ENCODE measurements at places on chromosomes 16 and 17.

DNA sequence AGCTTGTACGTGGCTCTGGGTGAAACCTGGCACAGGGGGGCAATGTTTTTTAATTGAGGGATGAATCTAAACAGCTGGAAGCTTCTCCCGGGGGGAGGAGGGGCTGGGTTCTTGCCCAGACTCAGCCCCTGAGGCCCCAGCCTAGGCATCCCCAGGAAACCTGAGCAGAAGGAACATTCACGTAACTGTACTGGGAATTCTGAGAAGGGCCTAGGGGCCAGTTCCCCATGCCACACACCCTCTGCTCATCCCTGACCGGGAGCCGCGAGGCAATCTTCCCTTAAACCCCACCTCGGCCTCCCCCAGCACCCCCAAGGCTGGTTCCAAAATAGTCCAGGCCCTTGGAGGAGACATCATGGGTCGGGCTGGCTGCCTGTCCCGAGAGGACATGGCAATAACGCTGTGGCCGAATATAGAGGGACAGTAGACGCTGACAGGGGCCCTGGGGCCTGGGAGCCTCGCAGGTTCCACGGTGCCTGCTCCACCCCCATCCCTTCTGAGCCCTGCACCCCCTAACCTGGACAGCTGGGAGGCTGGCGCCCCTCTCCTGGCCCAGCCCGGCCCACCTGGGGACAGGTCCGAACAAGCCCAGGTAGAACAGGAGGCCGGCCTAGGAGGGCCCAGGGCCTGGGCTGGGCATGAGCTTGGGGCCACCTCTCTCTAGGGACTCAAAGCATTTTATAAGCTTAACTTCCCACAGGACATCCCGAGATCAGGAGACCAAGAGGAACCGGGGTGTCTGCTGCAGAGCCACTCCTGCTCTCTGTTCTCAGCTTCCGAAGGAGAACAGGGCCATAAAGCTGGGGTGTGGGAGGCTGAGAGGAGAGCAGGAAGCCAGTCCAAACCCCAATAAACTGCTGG is 83.2 kb upstream of the TOB1 start:
- no peak for DNase-seq

DNA sequence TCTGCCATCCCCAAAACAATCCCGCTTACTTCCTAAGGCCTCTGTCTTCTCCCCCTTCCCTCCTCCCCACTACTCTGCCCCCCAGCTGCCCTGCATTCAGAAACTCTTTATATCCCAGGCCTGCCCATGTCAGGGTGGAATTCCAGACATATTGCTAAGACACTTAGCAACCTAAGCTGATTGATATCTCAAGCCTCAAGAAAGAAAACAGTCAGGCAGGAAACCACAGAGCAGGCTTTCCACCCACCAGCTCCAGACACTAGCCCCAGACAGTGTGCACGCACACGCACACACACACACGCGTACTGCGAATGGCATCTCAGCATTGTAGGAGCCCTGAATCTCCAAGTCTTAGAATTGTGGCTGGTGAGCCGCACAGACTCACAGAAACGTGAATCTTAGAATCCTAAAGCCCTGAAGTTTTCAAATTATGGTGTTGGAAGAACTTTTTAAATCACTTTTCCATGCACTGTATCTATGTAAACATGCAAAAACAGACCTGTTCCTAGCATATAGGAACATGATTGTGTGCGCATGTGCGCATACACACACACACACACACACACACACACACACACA is 8.8 kb upstream of the LPCAT2 start:
- no peak for DNase-seq

- DNase-seq: no peak
Observed at GRCh38 chr16:89048090-89048725, 45.4 kb upstream of the ACSF3 start.

DNA sequence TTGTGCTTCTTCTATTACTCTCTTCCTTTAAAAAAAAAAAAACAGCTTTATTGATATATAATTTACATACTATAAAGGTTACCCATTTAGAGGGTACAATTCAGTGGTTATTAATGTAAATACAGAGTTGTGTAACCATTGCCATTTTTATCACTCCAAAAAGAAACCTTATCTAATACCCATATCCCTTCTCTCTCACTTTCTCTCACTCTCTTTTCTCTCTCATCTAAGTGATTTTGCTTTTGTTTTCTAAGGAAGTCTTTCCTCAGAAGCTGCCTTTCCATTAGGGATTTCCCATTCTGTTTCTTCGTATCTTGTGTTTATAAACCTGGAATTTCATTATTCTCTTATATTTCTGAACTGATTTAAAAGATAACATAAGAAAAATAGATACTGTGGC is 55.5 kb downstream of the NFAT5 start:
- DNase-seq: no peak

- DNase-seq: no peak
Observed at GRCh38 chr16:68995011-68995504, 110.4 kb upstream of the HAS3 start.

GRCh38 chr16:56057151-56057550 is 134.1 kb upstream of the GNAO1 start:
- DNase-seq: no peak

GRCh38 chr16:8931859-8932258 is 31.8 kb downstream of the USP7 start:
- no peak for DNase-seq

- no peak for DNase-seq
Observed at GRCh38 chr17:30103921-30104320, 12.7 kb upstream of the NSRP1 start.

GRCh38 chr16:14135704-14136103 is 64.6 kb downstream of the MRTFB start:
- DNase-seq: no peak

DNA sequence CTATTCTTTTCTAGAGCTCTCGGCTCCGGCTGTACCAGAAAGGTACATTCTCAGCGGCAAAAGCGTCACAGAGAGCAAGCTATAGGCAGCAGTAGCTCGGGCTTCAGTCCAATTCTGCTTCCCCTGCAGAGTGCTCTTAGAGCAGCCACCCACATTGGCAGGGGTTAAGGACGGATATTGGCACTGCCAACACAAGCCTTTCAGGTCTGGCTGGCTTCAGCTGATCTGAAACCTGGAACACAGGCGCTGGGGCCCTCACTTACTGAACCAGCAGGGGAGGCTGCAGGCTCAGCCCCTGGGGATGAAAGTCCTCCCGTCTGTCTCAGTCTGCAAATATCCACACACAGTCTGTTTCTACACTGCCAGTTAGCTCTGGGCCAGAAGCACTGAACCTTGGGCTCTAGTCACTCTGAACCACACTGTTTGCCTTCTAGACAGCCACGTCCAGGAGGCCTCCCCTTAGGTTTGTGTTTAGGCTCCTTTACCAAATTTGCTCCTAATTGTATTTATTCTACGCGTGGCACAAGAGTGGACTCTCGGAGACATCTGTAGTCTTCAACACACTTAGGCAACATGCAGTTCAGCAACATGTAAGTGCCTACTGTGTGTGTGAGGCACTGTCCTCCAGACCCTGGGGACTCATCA is 40.1 kb downstream of the HIC1 start:
- no peak for DNase-seq

DNA sequence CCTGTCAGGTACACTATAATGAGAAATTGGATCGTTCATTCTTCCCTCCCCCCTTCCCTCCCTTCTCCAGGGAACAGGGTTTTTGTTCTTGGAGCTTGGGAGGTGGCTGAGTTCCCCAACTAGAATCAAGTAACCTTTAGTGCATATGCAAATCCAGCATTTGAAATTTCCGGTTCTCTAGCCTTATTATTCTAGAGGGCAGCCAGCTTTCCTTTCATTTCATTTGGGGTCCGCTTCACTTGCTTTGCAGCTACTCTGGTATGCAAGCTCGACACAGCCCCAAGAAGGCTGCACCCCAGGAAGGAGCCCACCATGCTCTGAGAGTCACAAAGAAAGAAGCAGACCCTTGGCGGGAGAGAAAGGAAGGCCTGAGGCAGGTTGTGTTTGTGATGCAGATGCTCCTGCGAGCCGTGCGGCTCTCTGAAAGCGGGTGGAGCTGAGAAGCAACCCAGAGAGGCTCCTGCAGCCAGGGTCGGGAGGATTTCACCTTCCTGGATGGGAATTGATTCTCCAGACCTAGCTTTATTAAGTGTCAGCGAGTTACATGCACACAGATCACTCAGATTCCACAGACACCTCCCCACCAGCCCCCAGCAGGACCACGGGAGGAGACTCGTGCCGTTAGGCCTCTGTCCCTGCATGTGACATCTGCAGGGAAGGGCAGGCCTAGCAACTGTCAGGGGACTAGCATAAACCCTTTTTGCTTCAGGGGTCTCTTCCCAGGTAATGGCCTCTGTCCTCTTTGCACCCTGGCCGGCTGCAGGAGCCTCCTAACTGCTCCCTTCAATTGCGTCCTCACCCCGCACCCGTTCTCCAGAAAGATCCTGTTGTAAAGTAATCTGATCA is 34.5 kb downstream of the PMM2 start:
- DNase-seq: no peak

DNA sequence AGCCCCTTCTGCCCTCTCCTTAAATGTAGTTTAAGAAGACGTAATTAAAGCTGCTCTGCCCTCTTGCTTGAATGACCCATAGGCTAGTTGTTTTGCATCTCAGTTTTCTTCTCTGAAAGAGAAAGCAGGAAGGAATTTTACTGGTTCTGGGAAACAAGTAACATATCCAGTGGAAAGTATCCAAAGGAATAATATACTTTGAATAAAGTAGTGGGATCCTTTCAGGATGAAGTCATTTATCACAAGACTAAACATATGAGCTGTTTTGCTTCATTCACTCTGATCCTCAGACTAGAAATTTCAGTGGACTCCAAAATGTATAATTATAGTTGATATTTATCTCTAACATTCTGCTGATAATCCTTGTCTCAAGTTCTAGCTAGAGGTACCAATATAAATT is 1297.6 kb upstream of the GOT2 start:
- DNase-seq: no peak

GRCh38 chr16:69323415-69323814 is 7.0 kb downstream of the PDF start:
- DNase-seq: no peak

- DNase-seq: no peak
Observed at GRCh38 chr17:9408868-9409829, 166.5 kb downstream of the STX8 start.

GRCh38 chr16:89406277-89406888 is 84.0 kb downstream of the ANKRD11 start:
- DNase-seq: no peak

DNA sequence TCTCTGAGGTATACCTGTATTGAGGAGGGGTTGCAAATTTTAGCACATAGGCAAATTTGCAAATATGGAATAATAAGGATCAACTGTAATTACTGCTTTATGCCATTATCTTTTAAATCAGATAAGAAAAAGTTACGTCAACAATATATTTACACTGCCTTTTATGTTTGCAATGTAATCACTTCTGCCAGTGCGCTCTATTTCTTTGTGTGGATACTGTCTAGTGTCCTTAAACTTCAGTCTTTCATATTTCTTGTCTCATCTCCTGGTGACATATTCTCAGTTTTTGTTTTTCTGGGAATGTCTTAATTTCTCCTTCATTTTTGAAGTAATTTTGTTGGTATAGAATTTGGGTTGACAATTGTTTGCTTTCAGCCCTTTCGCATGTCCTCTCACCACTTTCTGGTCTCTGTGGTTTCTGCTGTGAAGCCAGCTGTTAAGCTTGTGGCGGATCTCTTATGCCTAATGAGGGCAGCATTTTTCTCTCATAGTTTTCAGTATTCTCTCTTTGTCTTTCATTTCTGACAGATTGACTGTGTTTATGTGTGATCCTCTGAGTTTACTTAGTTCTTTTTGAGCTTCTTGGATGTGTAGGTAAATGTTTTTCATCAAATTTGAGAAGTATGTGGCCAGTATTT is 37.6 kb upstream of the ABCC11 start:
- no peak for DNase-seq

DNA sequence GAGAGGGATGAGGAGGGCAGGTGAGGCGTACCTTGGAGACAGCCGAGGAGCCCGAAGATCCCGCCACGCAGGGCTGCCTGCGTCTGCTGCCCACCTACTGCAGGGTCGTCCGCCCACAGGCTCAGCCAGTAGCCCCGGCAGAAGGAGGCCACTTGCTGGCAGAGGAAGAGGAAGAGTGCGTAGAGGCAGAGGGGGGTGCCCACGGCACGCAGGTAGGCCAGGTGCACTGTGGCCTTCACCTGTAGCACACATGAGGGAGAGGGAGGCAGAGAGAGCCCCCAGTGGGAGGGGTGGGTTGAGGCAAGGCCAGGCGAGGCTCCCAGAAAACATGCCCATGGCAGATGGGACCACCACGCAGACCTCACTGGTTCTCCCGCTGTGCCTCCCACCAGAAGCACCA is 53.7 kb downstream of the ABCC6 start:
- no peak for DNase-seq

DNA sequence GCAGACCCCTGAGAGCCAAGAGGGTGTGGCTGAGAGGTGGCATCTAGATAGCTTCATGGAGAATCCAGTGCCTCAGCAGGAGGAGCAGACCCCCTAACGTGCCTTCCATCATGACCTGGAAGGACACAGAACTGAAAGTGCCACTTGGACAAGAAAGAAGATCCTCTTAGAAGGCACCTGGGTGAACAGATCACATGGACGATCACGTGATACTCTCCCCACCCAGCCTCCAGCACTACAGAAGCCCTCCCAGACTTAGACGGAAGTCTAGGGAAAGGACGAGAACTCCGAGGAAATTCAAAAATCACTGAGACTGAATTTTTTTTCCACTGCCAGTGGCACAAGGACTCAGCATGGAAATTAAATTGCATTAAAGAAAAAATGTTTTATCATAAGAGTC is 113.4 kb downstream of the MRM1 start:
- DNase-seq: no peak

- DNase-seq: no peak
Observed at GRCh38 chr17:80191865-80192661, 22.2 kb downstream of the CARD14 start.

DNA sequence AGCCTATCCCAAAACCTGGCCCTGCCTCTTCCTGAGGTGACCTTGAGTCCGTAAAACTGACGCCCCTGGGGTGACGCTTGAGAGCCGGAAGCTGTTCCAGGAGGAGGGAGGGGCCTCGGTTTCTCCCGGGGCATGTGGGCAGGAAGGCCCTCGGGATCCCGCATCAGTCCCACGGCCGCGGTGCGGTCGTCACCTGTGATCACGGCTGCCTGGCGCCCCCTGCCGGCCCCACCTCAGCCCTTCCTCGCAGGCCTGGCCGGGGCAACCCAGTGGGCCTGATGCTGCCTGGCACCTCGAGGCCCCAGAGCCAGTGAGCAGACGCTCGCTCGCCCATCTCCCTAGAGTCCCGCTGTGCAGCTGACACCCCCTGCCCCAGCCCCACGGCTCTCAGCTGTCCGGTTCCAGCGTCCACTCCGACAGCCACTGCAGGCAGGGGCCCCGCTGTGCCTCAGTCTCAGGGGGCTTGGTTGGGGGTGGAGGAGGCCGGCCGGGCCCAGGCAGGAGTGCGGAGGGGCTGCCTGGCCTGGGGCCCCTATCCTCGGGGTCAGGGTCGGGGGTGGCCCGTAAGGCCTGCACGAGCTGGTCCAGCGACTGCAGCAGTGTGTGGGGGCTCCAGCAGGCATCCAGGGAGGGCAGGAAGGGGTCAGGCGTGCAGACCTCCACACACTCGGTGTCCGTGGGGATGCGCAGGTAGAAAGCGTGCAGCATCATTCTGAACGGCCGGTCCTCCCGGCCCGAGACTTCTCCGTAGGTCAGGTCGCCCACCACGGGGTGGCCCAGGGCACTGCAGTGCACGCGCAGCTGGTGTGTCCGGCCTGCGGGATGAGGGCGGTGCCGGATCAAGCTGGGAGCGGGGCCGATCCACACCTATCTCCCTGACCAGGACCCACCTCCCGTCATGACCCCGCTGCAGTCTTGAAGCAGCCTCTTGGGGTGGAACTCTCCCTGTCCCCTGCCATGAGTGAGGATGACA is 2.3 kb downstream of the RPUSD1 start:
- peak; percentile 54 for DNase-seq

GRCh38 chr17:80274871-80275449 is 14.3 kb downstream of the RNF213 start:
- DNase-seq: no peak

GRCh38 chr17:69967910-69968411 is 107.1 kb upstream of the KCNJ16 start:
- no peak for DNase-seq
